Heart left ventricle (tissue), 16 donors: ENCODE measurements at places on chromosomes 11 and 22.

DNA sequence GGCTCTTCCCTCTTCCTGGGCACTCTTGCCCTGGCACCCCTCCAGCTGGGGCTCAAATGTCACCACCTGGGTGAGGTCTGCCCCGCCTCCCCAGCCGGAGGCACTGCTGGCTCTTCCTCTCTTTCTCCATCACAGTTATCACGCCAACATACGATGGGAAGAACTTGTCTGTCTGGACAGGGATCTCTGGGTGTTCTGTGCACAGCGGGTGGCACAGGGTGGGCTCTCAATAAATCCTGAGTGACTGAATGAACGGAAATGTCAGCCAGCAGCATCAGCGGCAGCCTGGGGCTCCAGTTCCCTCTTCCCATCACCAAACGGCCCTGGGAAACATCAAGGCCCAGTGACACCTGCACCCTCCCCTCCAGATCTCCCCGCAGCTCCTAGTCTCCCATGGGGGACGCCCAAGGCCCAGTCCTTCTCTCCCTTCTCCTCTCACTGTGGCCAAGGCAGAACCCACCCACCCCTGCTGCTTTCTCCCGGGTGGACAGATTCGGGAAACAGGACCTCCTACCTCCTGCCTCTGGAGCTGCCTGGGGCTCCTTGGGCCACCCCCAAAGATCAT is 440 bp upstream of the SLC25A45 start:
- peaks cover 66% of the 10 kb centered on the region for H3K4me1 ChIP-seq
- H3K36me3 ChIP-seq = no peaks in the 10 kb centered on the region
- peak overlapping the region; percentile 49 for H3K4me3 ChIP-seq
- DNase-seq = no peak
- H3K27ac ChIP-seq = peak overlapping the region; percentile 96
- H3K27me3 ChIP-seq = no peaks in the 10 kb centered on the region

- H3K27ac ChIP-seq = peak within 1 kb of the TSS; percentile 93
- H3K4me1 ChIP-seq = peaks cover 21% of the 10 kb centered on the region
- peaks cover 17% of the 10 kb centered on the region for H3K36me3 ChIP-seq
- H3K27me3 ChIP-seq = no peaks in the 10 kb centered on the region
These were observed at the start of gene VEGFB for GRCh38 chr11:64233913-64234586. Gene VEGFB, plus strand, starts transcription at chr11:64234584. Its CDS starts 250 bp downstream, at chr11:64234834.

DNA sequence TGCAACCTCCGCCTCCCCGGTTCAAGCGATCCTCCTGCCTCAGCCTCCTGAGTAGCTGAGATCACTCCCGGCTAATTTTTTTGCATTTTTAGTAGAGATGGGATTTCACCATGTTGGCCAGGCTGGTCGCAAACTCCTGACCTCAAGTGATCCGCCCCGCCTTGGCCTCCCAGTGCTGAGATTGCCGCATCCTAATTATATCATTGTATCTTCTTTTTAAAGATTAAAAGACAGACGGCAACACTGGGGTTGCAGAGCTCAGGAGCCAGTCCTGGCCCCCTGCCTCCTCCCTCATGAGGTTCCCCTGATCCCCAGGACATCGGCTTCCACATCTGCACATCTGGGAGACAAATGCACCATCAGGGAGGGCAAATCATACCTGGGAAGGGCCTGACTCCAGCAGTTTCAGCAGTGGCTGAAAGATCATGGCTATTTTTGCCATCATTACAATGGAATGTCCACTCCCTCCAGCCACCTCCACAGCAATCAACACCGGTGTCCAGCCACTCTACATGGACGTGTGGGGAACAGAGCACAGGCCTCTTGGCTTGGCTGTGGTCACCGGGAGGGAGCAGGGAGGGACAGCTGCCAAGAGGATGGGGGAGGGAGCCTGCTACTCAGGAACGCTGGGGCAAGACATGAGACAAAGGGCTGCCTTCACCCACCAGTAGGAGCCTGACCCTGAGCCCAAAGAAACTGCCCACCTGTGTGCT is 9.2 kb upstream of the CELSR1 start:
- H3K4me3 ChIP-seq = peak overlapping the region; percentile 19
- peak; percentile 87 for DNase-seq
- H3K4me1 ChIP-seq = peaks cover 19% of the 10 kb centered on the region
- H3K27me3 ChIP-seq = no peaks in the 10 kb centered on the region
- H3K27ac ChIP-seq = peak overlapping the region; percentile 83
- no peaks in the 10 kb centered on the region for H3K36me3 ChIP-seq

- H3K36me3 ChIP-seq = no peaks in the 10 kb centered on the region
- DNase-seq = no peak
- no peaks in the 10 kb centered on the region for H3K27me3 ChIP-seq
- H3K4me1 ChIP-seq = no peaks in the 10 kb centered on the region
- no peak overlapping the region for H3K27ac ChIP-seq
These were observed 83.7 kb upstream of the GNAZ start for GRCh38 chr22:22986640-22987039.

DNA sequence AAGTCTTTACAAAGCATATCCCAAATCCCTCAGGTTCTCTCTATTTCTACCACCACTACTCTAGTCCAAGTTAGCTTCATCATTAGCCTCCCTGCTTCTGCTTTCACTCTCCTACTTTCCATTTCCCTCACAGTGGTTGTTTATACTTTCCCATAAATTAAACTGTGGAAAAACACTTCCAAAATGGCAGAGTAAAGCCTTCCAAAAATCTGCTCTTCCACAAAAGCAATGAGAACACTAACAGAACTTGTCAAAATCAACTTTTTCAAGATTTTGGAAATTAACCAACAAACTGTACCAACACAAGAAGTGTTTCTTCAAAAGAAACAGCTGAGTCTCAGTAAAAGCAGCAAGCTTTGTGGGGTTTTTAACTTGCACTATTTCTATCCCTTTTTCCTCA is 71.8 kb downstream of the TTC28 start:
- no peaks in the 10 kb centered on the region for H3K36me3 ChIP-seq
- no peak for DNase-seq
- H3K27me3 ChIP-seq = no peaks in the 10 kb centered on the region
- no peak overlapping the region for H3K4me3 ChIP-seq
- no peaks in the 10 kb centered on the region for H3K4me1 ChIP-seq
